ENCODE measurements at places on chromosomes 7 and 10.

DNA sequence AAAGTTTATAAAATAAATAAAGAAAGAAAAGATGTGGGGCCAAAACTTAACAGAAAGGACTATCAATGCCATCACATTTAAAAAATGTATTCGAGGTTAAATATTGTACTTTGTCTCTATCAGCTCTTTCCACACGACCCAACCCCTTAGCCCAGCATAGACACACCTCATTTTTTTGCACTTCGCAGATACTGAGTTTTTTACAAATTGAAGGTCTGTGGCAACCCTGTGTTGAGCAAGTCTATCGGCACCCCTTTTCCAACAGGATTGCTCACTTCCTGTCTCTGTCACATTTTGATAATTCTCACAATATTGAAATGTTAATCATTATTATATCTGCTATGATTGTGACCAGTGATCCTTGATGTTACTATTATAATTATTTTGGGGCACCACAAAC is 151.6 kb upstream of the TBX20 start:
- DNase-seq, result no peak

GRCh38 chr10:33117230-33117629 is 159.2 kb upstream of the ITGB1 start:
- no peak for DNase-seq

- DNase-seq, result no peak
Measured at GRCh38 chr10:87915989-87916388, 52.6 kb downstream of the PTEN start.

DNA sequence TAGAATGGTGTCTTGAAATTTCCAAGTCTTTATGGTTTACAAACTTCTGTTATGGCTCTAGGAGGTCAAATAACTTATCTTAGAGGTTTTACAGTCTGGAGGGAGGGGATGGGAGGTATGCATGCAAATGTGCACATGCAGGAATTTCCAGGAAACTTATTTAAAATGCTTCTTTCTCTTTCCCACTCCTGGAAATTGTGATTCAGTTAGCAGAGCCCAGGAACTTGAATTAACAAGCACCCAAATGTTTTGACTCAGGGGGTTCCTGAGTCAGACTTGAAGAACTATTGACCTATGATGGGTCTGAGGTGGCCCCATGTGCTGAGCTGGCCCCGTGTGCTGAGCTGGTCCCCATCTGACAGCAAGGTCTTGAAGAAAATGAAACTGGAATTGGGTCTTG is 669.4 kb downstream of the INHBA start:
- DNase-seq, result no peak

GRCh38 chr10:128901236-128901635 is 565.8 kb upstream of the MGMT start:
- no peak for DNase-seq
